ENCODE measurements at places on chromosomes 11 and 22.

DNA sequence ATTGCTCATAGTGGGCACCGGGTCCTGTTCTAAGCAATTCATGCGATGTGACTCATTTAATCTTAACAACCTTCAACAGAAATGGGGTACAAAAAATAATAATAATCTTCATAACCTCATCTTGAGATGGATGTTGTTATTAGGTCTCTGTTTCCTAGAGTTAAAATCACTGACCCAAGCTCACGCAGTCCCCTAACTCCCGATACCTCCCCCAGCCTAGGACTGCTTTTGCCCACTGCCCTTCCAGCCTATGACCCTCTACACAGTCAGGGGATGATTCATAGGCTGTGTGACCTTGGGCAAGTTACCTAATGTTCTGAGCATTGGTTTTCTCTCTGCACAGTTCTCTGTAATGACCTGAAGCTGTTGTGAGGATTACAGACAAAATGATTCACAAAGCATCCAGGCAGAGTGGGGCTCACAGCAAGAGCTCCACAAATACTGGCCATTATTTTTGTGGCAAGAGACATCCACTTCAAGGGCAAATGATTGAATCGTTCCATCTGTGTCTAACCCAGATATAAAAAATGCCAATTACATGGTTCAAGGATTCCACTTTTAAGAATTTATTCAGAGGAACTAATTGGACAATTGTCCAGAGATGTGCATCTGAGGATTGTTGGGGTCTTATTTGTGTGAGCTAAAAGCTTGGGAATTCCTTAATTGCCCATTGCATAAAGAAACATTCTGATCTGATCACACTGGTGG lies 20.0 kb downstream of the MTFP1 start:
- DNase-seq, result no peak

- DNase-seq, result peak; percentile 3
These were observed 41.3 kb downstream of the TRIM29 start for GRCh38 chr11:120096369-120097191.

GRCh38 chr11:20156280-20156875 lies 3.9 kb downstream of the DBX1 start:
- no peak for DNase-seq

- peak; percentile 98 for DNase-seq
These were observed 176.7 kb upstream of the NCAM1 start for GRCh38 chr11:112784323-112785073.

DNA sequence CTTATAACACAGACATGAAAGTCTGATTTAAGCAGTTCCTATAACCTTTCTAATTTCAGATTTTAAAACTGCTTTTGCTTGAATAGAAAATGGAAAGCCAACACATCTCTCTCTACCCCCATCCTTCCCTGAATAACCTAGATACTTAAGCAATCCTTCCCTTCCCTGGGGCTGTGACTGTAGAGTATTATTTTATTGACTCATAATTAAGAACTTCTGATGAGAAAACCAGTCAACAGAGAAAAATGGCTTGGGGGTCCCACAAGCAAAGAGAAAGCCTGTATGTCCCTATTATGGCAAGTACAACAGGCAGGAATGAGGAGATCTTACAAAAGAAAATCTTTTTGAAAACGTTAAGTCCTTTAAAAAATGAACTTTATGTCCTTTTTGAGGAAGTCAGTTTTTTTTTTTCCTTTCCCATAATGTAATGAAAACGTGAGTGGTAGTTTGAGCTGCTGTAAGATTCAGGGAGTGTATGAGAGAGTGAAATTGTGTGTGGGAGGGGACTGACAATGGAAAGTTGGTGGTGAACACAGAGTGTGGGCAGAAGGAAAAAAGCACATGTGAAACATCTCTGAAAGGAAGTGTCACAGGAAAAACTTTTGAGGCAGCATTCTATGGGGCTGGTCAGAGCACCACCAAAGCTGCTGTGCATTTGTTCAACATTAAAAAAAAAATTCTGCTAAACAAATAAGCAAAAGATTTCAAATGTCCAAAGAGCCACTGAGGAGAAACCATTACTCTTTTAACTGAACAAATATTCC lies 154.6 kb downstream of the MAML2 start:
- DNase-seq, result peak; percentile 84

- no peak for DNase-seq
These were observed 5.6 kb downstream of the TPBGL start for GRCh38 chr11:75246006-75246670.

DNA sequence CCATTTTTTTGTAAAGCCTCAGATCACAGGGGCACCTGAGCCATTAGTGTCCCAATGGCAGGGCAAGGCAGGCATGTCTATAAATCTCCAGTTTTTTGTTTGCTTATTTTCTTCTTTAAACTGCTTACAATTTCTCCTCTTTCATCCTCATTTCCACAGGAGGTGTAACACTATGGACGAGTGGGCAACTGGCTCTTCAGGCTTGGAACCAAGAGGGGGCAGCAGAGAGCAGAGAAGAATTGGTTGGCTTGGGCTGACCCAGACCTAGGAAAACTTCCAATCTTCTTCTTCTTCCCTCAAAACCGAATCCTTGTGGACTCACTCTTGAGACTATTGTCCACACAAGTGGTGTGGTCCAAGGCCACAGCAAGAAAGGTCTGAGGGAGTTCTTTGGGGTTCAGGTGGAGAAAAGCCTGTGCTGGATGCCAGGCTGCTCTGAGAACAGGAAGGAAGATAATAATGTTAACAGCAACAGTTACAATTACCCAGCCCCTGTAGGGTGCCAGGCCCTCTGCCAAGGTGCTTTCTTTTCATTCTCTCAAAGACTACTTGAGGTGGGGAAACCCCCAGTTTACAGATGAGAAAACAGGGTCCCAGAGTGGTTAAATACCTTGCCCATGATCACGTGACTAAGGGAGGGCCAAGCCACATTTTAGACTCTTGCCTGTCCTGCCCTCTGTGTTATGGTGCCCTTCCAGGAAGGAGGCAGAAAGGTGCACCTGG lies 70.7 kb upstream of the E2F8 start:
- DNase-seq, result peak; percentile 53

GRCh38 chr11:63682066-63683021 lies 1.0 kb downstream of the RTN3 start:
- DNase-seq, result no peak

- no peak for DNase-seq
These were observed 30.7 kb downstream of the PARVG start for GRCh38 chr22:44211256-44211945.

GRCh38 chr22:45425531-45426265 lies 12.2 kb downstream of the RIBC2 start:
- DNase-seq, result no peak

- DNase-seq, result peak; percentile 19
These were observed 968 bp downstream of the RHBDD3 start for GRCh38 chr22:29266564-29267461.

DNA sequence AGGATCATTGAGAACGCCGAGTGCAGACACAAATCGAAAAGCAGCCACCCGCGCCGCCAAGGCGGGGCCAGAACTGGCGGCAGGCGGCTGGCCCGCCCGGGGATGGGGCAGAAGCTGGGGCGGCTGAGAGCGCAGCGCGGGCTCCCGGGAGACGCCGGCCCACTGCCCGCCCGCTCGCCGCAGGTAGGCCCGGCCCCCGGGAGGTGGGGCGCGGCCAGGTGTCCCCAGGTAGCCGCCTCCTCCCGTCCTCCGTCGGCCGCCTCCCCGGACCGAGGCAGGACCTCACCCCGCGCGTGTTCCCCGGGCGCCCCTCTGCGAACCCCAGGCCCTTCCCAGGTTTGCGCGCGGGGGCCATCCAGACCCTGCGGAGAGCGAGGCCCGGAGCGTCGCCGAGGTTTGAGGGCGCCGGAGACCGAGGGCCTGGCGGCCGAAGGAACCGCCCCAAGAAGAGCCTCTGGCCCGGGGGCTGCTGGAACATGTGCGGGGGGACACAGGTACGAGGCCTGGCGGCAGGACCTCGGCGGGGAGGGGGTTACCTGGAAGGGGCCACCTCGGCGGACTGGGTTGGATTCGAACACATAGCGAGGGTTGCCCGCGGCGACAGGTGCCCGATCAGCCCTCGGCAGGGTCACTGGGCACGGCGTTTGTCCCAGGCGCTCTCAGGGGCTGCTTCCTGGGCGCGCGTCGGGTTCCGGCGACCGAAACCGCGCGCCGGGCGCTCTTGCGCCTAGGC lies at the start of gene PRRG4:
PRRG4 (plus strand) TSS at position 248 of the 733 bp plus-strand sequence. CDS start 603 bp downstream, outside the sequence.
- peak; percentile 5 for DNase-seq

GRCh38 chr22:38443628-38444521 lies 11.1 kb downstream of the KCNJ4 start:
- DNase-seq, result no peak

GRCh38 chr11:122036018-122036417 lies 80.0 kb downstream of the BLID start:
- peak; percentile 83 for DNase-seq

GRCh38 chr11:2991452-2992233 lies 486 bp downstream of the NAP1L4 start:
- DNase-seq, result no peak

DNA sequence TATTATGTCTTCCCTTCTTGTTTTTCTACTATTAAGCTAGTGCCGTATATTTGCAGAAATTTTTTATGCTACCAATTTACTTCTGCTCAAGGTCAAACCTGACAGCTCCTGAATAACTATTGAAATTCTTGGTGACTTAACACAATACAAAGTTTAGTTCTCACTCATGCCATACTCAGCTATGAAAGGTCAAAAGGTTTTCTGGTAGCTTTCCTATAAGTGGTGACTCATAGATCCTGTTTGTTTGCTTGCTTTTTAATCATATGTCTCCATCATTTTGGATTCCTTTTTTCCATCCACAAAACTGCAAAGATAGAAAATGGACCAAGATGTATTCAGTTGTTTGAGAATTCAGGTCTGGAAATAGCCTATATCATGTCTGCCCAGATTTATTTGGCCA lies 855.8 kb upstream of the LRRC4C start:
- peak; percentile 36 for DNase-seq

DNA sequence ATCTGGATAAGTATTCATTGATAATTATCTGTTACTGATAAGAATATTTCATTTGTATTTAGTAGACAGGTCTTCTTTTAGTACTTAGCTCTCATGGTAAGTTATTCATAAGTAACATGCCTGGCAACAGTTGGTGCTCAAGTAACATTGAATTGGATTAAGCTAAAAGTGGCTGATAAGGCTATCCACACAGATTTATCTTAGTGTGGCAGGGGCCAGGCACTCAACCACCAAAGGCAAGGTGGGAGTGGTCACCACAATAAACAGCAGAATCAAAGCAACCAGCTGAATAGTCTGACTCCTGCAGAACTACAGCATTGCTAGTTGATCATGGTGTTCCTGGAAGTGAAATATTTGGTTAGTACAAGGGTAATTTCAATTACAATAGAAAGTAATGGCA lies 33.0 kb upstream of the NARS2 start:
- DNase-seq, result no peak

DNA sequence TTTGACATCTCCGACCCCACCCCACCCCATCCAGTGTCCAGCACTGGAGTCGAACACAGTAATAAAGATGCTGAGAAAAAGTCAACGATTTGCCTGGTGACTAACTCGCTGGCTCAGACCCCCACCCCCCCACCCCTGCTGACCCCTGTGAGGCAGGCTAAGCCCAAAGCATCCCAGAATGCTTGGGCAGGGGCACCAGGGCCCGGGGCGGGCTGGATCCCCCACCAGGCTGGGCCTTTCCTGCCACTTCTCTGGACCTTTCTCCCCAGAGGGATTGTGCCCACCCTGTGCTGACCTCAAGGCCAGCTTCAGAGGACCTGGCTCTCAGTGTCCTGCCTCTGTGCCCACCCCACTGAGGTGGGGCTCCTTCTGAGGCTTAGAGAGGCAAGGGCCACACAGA lies 1.8 kb downstream of the C11orf86 start:
- DNase-seq, result no peak

DNA sequence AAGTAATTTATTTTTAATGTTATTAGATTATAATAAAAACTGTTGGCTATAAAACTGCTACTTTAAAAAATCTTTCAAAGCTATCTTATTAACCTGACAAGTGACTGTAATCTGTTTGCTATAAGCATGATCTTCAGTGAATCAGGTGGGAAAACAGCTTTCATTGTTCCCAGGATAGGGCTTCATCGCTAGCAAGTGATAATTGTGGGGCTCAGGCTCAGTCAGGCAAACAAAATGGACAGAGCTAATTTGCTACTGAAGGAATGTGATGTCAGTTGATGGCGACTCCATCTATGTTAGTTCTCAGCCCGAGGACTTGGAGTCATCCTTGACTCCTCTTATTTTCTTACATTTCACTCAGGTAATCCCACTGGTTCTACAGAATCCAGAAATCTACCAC lies 125.0 kb downstream of the RASSF10 start:
- DNase-seq, result no peak

- DNase-seq, result no peak
These were observed 686.9 kb downstream of the NTM start for GRCh38 chr11:132057266-132057665.

GRCh38 chr11:43872995-43873394 lies 7.6 kb upstream of the ALKBH3 start:
- DNase-seq, result no peak

DNA sequence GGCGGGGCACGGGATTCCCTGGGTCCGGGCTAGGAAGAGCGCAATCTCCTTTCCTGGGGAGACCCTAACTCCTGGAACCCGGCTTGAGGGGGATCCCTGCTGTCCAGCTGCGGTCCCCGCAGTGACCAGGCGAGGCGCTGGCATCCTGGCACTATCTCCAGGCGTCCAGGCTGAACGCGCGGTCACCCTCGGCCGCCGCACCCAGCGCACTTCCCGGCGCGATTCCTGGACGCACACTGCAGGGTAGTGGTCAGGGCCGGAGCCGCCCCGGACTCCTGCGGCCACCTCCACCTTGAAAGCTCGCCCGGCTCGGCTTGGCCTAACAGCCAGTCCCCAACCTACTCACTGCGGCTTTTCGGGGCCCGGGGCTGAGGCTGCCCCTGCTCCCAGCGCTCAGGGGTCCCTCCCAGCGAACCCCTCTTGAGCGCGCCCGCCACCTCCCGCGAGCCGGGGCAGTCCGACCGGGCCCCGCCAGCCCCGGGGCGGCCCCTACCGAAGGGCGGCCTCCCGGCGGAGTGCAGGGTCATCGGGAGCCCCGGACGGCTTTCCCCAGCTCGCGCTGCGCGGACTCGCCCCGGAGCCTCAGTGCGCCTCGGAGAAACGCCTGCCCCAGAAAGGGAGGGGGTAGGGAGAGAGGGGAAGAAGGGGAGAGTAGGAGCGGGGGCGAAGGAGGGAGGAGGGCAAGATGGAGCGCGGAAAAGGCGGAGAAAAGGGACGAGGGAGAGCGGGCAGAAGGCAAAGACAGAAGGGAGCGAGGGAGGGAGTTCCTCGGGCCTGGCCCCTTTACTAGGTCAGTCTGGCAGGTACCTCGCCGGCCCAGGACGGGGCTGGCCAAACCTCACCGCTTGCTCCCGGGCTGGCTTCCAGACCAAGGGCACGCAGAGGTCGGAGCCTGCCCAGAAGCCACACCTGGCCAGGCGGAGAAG lies 1.0 kb downstream of the POU2AF3 start:
- peak; percentile 20 for DNase-seq

GRCh38 chr22:20580611-20581502 lies 73.4 kb downstream of the MED15 start:
- no peak for DNase-seq

- no peak for DNase-seq
These were observed 30.9 kb downstream of the MACROD1 start for GRCh38 chr11:64134963-64135362.

- no peak for DNase-seq
These were observed 121.9 kb upstream of the PLET1 start for GRCh38 chr11:112382561-112382960.

All from fibroblast of upper back skin (primary cell).